Peyer's patch (tissue), 4 donors: ENCODE measurements at places on chromosomes 4 and X. TPM values are rescaled to one million over a fixed set of nuclear protein-coding genes. Genes with fewer than 3 reads are reported as not detected.

- no peak for DNase-seq
Measured at GRCh38 chr4:48247142-48247877, 22.3 kb downstream of the TEC start.

- peak; percentile 57 for DNase-seq
Measured at GRCh38 chrX:107701493-107702121, 73.3 kb downstream of the PRPS1 start.

The APLN gene
- not detected for total RNA-seq

- no peak for DNase-seq
Measured at GRCh38 chrX:72271812-72272211, 5.2 kb downstream of the RPS4X start.

DNA sequence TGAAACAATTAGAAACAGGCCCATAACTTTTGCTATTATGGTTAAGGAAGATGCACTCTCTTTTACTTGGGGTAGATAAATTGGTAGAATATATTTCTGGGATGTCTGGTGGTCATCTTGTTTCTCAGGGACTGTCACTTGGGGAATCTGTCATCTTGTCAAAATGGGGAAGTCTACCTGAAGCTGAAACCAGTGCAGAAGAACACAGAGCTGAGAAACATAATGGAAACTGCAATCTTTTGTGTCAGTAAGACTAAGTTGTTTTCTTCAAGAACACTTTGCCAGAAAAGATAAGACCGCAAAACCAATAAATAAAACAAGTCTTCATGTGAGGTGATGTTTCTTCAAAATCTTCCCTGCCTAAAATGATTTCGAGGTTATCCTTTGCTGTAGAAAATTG is 92.0 kb downstream of the NAA11 start:
- DNase-seq: no peak

The CWH43 gene
- total RNA-seq: not detected

The AFP gene
- total RNA-seq: not detected

DNA sequence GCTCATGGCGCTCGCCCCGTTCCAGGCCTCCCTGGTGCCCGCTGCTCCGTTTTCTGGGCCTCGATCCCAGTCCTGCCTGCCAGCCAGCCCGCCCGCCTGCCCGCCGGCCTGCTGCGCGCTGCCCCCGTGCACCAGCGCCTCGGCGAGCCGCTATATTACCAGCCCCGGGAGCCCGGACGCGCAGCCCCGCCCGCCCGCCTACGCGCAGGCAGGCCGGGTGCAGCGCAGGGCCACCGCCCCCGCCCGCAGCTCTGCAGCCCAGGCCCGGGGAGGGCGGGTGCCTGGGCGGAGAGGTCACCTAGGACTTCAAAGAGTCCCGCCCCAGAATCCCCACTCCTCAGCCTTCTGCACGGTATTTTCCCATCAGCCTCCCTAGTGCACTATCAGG is at the start of gene MAOB:
Gene MAOB, minus strand, starts transcription at position 157 of the 388 bp plus-strand sequence. Its CDS starts 151 bp downstream, at position 6.
- no peak for DNase-seq

- DNase-seq: no peak
Measured at GRCh38 chr4:135353008-135353407, 1151.4 kb upstream of the PABPC4L start.

DNA sequence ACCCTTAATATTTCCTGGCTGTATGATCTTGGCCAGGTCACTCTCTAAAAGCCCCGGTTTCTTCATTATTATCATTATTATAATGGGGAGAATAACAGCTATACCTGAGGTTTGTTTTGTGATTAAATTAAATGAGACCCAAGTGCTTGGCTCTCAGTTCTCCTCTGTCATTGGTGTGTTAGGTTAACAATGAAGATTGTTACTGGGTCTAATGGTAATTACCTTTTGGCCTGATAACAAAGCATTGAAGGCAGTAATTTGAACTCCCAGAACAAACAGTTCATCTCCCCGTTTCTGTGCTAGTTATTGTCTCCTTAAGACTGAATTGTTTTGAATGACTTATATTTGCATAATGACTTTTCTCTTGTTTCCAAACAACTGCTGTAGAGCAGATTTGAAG is 6.8 kb upstream of the ANAPC4 start:
- no peak for DNase-seq

The EXOC1 gene
- total RNA-seq: 39.1 TPM

The BCOR gene
- total RNA-seq: 32.2 TPM

The CSN1S1 gene
- not detected for total RNA-seq

DNA sequence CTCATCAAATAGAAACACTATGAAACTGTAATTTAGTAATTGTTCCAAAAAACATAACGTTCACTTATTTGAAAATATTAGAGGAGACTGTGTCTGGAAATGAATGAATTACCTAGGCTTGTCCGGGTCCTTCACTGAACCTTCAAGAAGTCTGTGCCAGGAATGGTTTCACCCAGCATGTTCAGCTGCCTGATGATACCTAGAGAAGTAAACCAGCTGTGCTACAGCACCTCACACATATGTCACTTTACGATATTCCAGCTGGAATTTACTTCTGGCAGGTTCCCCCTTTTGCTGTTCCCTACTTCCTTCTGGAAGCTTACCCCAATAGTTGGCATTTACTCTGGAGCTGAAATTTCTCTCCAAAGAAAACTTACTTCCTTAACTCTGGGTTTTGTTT is 906.5 kb downstream of the FAT4 start:
- no peak for DNase-seq

- no peak for DNase-seq
Measured at GRCh38 chr4:57374866-57375595, 264.8 kb upstream of the IGFBP7 start.

- DNase-seq: no peak
Measured at GRCh38 chr4:144582105-144582850, 63.7 kb upstream of the HHIP start.

The LRCH2 gene
- total RNA-seq: 2.0 TPM

- DNase-seq: no peak
Measured at GRCh38 chrX:74372272-74372671, 49.0 kb upstream of the SLC16A2 start.

The ATP1B4 gene
- not detected for total RNA-seq

- DNase-seq: no peak
Measured at GRCh38 chr4:151316645-151317044, 8.8 kb downstream of the SH3D19 start.

The RHOXF2 gene
- not detected for total RNA-seq

DNA sequence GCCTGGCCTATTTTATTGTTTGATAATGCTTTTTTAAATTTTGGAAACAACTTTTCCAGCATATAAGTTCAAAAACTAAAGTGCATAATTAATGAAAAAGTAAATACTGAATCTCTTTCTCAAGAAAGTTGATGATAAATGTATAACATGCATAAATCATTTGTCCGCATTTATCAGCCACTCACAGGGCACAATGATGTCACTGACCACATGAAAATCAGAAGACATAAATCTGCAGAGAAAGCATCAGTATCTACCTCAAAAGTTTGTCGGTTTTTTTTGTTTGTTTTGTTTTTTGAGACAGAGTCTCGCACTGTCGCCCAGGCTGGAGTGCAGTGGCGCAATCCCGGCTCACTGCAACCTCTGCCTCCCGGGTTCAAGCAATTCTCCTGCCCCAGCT is 5.5 kb upstream of the HPRT1 start:
- no peak for DNase-seq

DNA sequence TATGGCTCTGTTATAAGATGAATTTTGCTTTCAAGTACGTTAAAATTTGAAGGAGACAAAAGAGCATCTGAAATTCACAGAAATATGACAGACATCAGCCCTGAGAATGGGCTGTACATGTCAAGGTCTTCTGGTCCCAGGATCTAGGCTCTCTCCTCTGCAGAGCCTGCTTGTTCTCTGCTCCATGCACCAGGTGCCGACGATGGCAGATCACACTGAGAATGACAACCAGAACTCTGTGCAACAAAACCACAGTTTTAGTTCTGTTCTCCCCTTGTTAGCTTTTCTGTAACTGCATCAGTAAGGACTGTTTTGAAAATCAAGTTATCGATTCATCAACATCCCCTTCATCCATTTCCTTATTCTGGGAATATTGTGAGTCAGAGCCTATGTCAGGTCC is 30.9 kb upstream of the LGI2 start:
- no peak for DNase-seq

The IL15 gene
- total RNA-seq: 12.7 TPM

GRCh38 chr4:92172203-92172602 is 131.6 kb upstream of the GRID2 start:
- DNase-seq: no peak

The AMBN gene
- not detected for total RNA-seq

GRCh38 chr4:121939690-121940089 is 12.2 kb downstream of the TRPC3 start:
- DNase-seq: no peak

DNA sequence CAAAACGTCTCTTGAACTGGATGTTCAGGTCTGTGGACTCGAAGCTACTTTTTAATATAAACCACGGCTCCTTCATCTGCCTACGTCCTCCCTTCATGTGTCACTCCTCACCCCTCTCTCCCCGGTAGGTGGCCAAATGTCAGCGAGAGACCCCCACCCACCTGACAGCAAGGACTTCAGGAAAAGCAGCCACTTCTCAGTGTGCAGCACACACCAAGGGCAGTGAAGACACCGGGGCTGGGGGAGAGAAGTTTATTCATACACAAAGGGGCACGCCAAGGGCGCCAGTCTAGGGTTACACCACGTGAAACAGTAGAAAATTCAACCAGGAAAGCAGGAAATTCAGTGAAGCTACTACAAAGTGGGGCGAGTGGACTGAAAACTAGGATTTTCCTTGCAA is 181.2 kb downstream of the AFAP1 start:
- no peak for DNase-seq
